ENCODE measurements at places on chromosomes 4 and X.

DNA sequence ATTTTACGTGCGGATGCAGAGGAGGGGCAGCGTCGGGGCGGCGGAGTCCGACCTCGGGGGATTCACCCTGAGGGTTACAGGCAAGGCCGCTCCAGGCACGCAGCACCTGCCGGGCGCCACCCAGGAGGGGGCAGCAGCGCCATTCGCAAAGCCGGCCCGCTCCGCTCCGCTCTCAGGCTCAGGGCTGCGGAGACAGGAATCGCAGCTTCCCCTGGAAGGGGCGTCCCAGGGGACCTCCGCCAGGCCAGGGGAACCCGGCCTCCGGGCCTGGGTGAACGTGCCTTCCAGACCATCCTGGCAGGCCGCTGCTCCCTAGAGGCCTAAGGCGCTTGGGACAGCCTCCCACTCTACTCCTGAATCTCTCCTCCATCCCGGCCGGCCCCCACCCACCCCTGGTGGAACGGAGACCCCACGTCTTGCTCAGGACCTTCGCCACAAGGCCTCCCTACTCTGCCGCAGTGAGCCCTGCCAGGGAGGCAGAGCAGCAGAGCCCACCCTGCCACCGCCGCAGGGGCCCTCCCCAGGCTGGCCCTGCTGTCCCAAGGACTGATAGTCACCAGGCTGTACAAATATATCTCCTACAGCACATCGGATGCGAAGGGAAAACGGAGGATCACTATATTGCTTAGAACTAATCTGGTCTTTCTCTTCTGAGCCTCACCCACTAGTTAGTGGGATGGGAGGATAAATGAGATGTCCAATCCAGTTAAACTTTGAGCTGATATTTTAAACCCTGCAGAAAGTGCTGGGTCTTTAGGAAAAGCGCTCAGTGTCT is 115.0 kb downstream of the SMIM20 start:
- no peak for DNase-seq

GRCh38 chr4:138954428-138954827 is 61.2 kb upstream of the NOCT start:
- DNase-seq = no peak

- DNase-seq = no peak
Measured at GRCh38 chr4:152705903-152706302, 26.1 kb upstream of the TMEM154 start.

DNA sequence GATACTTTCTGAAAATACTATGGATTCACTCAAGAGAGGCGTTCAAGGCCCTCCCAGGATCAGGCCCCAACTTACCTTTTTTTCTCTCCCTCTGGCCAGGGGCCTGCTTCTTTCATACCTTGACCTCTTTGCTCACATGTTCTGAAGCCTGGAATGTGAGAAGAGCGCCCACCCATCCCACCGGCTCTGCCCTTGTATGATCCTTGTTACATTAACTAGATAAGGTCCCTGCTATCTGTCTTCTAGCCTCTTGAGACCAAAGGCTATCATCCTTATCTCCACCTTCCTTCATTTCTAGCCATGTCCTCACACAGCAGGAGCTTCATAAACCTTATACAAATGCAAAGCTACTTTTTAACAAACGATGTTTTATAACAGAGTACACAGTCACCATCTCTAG is 45.9 kb downstream of the PROM1 start:
- no peak for DNase-seq

- DNase-seq = no peak
Measured at GRCh38 chrX:77786365-77786680, 307 bp upstream of the ATRX start.

Data from SW480 (cell line).